ENCODE measurements at places on chromosomes 5 and 9.

DNA sequence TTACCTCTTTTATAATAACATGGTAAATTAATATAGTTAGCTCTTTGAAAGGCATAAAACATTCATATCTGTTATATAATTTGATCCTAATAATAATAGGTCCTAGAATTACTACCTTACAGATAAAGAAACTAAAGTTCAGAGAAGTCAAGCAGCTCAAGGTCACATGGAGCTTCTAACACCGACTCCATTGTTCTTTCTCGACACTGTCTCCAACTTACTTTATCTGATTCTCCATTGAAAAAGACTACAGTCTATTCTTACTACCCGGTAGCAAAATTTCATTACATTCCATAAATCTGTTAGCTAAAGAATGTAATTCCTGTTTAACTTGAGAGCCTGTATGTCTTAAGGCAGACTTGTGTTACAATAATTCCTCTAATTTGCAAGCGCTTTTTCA lies 96.3 kb upstream of the TMEM161B start:
- no peak for DNase-seq

GRCh38 chr9:137461663-137462395 lies 2.7 kb upstream of the NSMF start:
- peak; percentile 96 for DNase-seq

DNA sequence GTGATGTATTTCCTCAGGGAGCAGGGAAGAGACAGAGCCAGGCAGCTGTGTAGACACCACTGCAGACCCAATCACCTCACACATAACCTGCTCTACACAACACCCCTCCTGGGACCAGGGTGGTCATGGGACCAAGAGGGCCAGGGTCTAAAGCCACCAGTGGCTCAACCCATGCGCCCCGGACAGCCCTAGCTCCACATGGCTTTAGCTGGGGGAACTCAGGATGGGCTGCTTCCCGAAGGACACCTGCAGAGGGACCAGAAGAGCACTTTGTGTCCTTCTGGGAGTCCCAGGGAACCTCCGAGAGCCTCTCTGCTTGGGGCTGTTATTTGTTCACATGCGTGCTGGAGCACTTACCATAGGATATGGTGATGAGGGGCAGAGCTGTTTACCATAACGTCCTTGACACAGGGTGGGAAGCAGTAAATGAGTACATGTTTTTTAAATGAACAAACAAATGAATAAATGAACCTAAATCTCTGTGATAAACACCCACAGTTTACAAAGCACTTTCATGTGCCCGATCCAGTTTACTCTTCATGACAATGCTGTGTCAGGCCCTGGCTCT lies 12.3 kb downstream of the SEPTIN8 start:
- no peak for DNase-seq

GRCh38 chr9:81621118-81621517 lies 68.2 kb downstream of the TLE1 start:
- DNase-seq: no peak

DNA sequence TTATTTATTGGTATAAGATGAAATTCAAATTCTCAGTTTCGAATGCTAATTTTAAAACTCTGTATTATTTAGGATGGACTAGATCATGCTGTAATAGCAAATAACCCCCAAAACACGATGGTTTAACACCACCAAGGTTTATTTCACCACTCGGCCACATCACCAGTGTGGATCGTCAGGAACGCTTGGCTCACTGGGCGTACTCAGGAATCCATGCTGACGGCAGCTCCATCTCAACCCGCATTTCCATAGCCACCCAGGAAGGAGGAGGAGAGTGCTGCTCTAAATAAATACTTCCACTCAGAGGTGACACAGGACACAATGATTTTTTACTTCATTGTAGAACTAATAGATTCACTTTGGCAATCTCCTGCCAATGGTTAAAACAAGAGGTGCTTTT lies 347.4 kb downstream of the SH3GL2 start:
- DNase-seq: no peak

- DNase-seq: no peak
Measured at GRCh38 chr9:1236061-1236460, 185.9 kb downstream of the DMRT2 start.

DNA sequence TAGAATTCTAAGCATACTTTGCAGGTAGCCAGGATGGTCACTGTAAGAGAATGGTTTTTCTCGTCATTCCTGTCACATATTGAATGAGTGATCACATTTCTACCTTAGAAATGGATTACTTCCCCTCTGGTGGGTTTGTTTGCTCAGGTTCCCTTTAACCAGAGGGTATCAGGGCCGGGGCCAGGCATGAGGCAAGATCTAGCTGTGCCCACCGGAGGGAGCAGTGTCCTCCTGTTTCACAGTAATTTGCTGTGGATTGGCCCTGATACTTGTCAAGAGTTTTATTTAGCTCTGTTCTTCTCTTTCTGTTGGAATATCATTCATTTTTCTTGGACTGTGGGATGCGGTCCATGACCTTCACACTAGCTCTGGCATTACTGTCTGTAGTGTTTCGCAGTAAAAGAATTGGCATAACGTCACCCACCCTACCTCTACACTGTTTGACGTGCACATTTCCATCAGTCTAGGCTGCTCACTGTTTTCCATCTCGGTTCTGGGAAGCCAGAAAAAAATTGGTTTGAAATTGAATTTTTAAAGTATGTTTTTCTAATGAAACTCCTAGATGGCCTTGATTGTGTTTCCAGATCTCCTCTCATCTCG lies 42.4 kb upstream of the ZBED3 start:
- no peak for DNase-seq

- no peak for DNase-seq
Measured at GRCh38 chr5:174057206-174057605, 11.7 kb downstream of the NSG2 start.

GRCh38 chr5:132019857-132020555 lies 8.5 kb upstream of the ACSL6 start:
- no peak for DNase-seq

All from suppressor macrophage treated with lipopolysaccharide for 4 hours (primary cell).